Thoracic aorta endothelial cell (primary cell): ENCODE measurements at places on chromosomes 4 and X. TPM values are rescaled to one million over a fixed set of nuclear protein-coding genes. Genes with fewer than 3 reads are reported as not detected.

Gene SERTM2
- total RNA-seq: not detected in 2 replicates

Gene STK32B
- 15.4 and 21.3 TPM in 2 replicates for total RNA-seq

Gene UGT2B15
- total RNA-seq: not detected in 2 replicates

Gene MAGEC3
- total RNA-seq: not detected in 2 replicates

Gene MAGEA11
- not detected in 2 replicates for total RNA-seq

Gene ALAS2
- not detected in 2 replicates for total RNA-seq

Gene RBBP7
- 179 and 189 TPM in 2 replicates for total RNA-seq

Gene GJB1
- not detected in 2 replicates for total RNA-seq

Gene UBE2A
- total RNA-seq: 56.9 and 59.4 TPM in 2 replicates
